ENCODE measurements at places on chromosomes 16 and 17.

GRCh38 chr16:11283820-11284248, 2.7 kb upstream of the PRM1 start:
- no peak for DNase-seq

- DNase-seq = no peak
Measured at GRCh38 chr17:69608808-69609472, 194.4 kb downstream of the MAP2K6 start.

DNA sequence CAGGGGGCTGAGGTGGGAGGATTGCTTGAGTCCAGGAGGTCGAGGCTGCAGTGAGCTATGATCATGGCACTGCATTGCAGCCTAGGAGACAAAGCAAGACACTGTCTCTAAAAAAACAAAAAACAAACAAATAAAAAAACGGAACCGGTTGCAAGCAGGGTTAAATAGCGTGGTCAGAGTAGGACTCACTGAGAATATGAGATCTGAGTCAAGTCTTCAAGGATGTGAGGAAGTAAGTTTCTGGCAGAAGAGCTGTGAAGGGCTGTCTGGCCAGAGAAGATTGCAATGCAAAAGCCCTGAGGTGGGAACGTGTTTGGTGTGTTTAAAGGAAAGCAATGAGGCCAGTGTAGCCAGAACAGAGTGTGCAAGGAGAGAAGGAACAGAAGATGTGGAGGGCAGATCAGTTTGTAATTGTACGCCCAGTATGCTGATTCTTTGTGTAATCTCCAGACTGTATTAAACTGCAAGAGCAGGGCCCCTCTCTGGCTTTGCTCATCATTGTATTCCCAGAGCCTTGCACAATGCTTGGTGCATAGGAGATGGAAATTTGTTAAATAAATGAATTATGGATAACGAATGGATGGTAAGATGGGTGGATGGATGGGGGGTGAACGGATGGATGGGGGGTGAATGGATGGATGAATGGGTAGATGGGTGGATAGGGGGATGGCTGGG, 6.3 kb downstream of the G6PC1 start:
- no peak for DNase-seq

DNA sequence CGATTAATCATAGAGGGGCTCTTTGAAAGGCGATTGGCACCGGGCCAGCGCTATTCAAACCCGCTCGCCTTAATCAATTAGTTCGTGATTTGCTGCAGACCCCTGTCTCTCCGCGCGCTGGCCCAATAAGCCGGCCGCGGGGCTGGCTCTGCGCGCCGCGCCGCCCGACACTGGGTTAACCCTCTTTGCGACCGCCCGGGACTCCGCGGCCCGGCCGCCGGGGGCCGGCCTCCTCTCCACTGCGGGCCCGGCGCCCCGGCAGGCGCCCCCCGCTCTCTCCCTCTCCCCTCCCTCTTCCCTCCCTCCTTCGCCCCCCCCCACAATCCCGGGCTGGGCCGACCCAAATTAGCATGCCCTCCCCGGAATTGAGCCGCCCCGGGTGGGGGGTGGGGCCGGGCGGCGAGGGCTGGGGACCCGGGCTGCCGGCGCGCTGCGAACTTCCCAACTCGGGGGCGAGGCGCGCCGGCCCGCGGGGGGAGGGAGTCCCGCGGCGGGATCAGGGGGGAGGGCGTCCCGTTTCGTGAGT, 428 bp upstream of the SALL1 start:
- DNase-seq = peak; percentile 92

- DNase-seq = no peak
Measured at GRCh38 chr16:53680756-53681155, 22.9 kb downstream of the RPGRIP1L start.

Measured in amygdala (tissue), 56 donors.